GM19239 (cell line): ENCODE measurements at places on chromosomes 3 and 15.

- no peak for DNase-seq
Observed at GRCh38 chr3:124363476-124363875, 366.8 kb upstream of the UMPS start.

DNA sequence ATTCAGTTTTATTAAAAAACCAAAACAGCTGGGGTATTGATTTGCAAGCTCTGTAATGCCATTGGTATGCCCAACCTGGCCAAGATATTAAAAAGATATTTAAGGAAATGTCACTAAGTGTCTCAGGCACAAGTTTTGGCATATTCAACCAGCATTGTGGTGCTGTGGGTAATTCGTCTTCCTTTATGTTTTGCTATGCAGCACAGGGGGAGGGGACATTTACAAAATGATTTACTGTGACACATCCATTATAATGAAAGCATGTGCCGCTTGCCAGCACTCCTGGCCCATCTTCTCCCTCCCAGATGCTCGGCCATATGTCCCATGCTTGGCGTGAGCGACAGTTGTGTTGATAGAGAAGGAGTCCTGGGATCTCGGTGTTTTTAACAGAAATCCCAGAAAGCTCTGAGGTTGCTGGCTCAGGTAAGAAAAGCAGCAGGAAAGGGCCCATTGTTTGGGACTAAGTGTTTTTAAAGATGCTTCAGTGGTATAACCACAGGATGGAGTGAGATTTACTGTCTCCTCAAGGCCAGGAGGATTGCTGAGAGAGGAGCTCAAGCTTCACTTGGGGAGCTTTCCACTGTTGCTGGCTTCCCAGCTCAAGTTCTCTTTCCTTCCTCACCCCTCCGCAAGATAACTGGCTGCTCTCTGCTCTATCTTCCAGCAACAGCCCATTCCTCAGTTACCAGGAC is 158.2 kb upstream of the TSC22D2 start:
- no peak for DNase-seq

GRCh38 chr3:52874160-52874701 is 23.1 kb downstream of the STIMATE start:
- DNase-seq, result no peak

DNA sequence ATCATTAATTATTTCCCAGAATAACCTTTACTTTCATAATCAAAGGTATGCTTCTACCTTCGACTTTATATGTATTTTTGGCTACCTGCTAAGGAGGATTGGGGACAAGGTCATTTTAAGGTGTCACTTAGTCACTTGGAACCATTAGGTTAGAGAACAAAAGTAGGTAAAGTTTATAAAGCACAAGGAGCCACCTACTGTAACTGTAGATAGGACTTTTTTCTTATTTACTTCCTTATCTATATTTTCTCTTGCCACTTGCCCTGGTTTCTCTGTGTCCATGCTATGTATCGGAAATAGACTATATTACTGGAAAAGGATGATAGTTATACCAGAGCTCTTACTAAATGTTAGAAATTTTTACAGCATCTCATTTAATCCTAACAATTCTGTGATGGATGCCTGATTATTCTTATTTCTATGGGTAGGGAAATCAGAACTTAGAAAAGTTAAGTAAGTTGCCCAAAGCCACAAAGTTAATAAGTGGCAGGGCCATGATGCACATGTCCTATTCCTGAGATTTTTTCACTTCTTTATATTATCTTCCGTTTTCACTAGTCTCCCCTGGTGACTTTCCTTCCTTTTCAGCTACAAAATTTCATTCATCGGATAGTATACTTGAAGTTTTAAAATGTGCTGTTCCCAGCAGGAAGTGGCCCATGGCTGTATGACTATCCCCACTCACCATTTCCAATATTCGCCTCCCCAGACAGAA is 132.5 kb downstream of the CMSS1 start:
- no peak for DNase-seq

DNA sequence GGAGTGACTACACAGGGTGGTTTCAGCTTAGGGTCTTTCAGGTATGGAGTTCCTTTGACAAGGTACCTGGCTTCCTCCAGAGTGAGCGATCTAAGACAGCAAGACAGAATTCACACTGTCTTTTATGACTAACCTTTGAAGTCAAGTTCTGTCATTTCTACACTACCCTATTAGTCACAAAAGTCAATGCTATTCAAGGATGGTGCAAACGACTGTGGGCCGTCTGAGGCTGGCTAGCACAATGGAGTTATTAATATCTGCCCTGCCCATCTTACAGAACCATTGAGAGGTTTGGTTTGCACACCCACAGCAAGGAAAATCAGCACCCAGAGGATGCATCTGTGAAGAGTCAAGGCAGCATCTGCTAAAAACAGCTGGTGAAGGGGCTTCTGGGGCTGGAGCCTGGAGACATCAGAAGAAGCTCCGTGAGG is 62.9 kb upstream of the XCR1 start:
- no peak for DNase-seq

GRCh38 chr3:184496933-184497332 is 64.7 kb upstream of the EPHB3 start:
- DNase-seq, result no peak

DNA sequence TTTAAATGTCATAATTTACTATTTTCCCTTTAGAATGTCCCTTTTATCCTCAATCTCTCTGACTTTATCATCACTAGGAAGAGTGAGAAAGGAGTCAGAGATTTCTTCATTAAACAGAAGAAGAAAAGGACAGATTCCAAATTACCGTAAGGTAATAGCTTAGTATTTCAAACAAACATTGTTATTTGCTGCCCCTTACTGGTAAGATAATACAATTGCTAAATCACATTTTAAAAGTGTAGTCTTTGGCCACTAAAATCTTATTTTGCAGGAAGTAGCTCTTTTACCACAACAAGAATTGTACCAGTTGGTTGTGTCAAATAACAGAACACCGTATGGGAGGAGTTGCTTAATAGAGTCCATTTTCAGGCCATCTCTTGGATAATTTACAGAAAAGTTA is 53.7 kb downstream of the CGGBP1 start:
- no peak for DNase-seq

DNA sequence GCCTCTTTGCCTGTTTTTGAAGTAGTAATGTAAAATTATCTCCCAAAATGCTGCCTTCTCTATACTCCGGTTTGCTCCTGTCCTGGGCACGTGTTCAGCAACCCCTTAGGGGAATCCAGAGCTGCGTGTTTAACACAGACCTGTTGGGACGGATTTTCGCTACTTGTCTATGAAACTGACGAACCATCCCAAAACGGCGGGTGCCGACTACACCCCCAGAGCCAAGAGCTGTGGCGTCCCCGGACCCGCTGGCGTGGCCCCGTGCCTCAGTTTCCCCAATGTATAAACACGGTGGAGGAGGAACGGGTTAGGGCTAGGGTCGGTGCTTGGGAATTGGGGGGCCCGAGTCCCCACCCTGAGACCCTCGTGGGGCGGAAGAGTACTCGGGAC is 473 bp downstream of the FHIT start:
- no peak for DNase-seq

GRCh38 chr3:192840143-192840836 is 77.4 kb downstream of the MB21D2 start:
- no peak for DNase-seq

GRCh38 chr15:52975941-52976449 is 185.9 kb upstream of the ONECUT1 start:
- no peak for DNase-seq

DNA sequence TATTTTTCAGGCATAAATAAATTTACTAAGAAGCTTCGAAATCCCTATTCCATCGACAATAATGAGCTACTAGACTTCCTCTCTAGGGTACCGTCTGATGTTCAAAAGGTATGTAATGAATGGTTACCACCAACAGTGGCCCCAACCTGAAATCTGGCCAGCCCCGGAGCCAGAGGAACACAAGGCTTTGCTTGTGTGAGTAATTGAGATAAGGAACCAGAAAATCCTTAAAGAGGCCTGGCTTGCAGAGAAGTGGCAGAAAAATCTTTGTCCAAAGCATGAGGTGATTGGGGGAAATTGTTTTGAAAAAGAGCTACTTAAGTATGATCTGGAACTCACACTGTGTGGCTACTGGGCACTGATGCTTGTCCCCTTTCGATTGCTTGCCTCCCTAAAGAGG is 245.3 kb downstream of the MCTP2 start:
- DNase-seq, result no peak

DNA sequence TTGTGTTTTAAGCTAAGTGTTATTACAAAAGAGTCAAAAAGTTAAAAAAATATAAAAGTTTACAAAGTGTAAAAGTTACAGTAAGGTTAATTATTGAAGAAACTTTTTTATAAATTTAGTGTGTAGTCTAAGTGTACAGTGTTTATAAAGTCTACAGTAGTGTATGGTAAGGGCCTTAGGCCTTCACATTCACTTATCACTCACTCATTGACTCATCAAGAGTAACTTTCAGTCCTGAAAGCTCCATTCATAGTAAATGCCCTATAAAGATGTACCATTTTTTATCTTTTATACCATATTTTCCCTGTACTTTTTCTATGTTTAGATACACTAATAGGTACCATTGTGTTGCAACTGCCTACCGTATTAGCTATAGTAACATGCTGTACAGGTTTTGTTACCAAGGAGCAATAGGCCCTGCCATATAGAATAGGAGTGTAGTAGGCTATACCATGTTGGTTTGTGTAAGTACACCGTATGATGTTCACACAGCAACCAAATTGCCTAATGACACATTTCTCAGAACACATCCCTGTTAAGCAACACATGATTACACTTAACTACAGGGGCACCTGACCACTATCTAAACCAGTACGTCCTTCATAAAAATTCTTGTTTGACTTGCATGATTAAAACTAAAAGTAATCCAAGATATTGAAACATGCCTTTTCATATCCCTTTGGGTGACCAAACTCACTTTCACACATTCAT is 17.2 kb downstream of the RAD18 start:
- no peak for DNase-seq

GRCh38 chr3:8733332-8734094 is at the start of gene CAV3:
Gene CAV3, plus strand, starts transcription at chr3:8733802. Its CDS starts 75 bp downstream, at chr3:8733877.
- no peak for DNase-seq

GRCh38 chr3:143414571-143415253 is 295.1 kb downstream of the CHST2 start:
- DNase-seq, result no peak

GRCh38 chr3:51887620-51888019 is 12.2 kb upstream of the IQCF5 start:
- no peak for DNase-seq

- no peak for DNase-seq
Observed at GRCh38 chr15:63069616-63070090, 27.1 kb downstream of the TPM1 start.

DNA sequence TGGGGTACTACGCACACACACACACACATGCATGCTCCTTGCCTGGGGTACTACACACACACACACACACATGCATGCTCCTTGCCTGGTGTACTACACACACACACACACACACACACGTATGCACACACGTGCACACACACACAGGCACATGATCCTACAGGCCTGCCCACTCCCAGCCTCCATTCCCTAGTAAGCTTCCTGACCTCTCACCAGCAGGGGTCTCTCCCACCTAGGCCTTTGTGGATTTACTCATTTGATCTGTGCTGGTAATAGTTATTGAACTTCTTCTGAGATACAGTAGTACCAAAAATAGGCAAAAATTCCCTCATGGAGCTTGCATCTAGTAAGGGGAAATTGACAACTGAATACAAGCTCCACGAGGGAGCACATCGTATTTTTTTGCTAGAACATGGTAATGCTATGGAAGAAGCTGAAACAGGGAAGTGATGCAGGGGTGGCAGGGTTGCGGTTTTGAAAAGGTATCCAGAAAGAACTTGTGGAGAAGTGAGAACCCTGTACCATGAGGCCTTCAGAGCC is 19.1 kb downstream of the TTC21A start:
- DNase-seq, result no peak

- no peak for DNase-seq
Observed at GRCh38 chr3:113626503-113627371, 69.7 kb downstream of the USF3 start.

DNA sequence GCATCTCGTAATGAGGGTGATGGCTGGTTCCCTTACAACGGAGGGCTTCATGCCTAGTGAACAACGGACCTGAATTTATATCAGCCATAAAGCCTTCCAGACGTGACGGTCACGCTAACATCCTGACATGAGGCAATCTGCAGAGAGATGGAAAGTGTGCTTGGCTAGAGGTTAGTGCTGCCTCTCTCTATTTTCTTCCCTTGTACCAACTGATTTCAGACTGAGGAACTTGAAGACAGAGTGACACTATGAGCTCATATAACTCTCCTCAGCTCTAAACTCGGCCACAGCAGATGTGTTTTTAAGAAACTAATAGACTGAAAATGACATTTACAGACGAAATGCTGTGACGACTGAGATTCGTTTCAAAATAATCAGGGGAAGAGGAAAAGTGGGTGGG is 122.4 kb downstream of the XXYLT1 start:
- no peak for DNase-seq

DNA sequence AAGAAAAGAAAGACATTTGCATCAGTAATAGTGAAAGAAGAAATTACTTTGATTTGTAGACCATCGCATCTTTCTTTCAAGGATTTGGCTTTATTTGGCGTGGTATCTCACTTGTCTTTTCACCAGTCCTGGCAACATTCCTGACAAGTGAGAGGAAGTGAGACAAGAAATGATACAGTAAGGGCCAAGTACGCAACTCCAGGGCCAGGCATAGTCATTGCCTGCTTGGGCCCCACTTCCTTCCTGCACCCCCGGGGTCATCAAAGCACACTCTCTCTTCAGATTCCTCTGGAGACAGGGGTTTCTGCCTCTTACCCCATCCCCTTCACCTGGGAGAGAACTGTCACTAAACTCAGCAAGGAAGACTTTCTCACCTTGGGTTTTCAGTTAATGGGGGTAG is 55.1 kb downstream of the CD47 start:
- DNase-seq, result no peak

DNA sequence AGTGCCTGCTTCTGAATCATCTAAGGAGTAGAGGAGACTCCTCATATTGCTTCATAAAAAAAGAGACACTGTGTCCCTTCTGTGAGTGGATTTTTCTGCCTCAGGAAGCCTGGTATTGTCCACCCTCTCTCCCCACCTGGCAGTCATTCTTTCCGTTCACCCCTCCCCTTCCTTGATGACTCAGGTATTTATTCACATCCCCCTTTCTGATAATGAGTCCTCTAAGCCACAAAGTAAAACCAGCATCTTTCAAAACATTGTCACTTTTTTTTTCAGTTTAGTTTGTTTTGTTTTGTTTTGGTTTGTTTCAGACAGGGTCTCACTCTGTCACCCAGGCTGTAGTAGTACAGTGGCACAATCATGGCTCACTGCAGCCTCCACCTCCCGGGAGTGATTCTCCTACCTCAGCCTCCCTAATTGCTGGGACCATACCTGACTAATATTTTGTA is 65.2 kb upstream of the UBE2E1 start:
- DNase-seq, result no peak

GRCh38 chr15:50414624-50415023 is 9.6 kb upstream of the USP8 start:
- DNase-seq, result no peak

GRCh38 chr15:69328739-69329138 is 30.0 kb downstream of the PAQR5 start:
- no peak for DNase-seq
